Breast epithelium (tissue), 4 donors: ENCODE measurements at places on chromosomes 3 and 15.

GRCh38 chr3:112958811-112959560 is 15.9 kb downstream of the CD200R1 start:
- H3K27me3 ChIP-seq: no peaks in the 10 kb centered on the region
- no peak overlapping the region for H3K4me3 ChIP-seq
- H3K36me3 ChIP-seq: no peaks in the 10 kb centered on the region
- no peak overlapping the region for H3K27ac ChIP-seq
- H3K4me1 ChIP-seq: no peaks in the 10 kb centered on the region

- H3K4me3 ChIP-seq: no peak overlapping the region
- no peaks in the 10 kb centered on the region for H3K36me3 ChIP-seq
- H3K4me1 ChIP-seq: no peaks in the 10 kb centered on the region
Measured at GRCh38 chr3:68088216-68088615, 433.8 kb upstream of the SUCLG2 start.

- H3K4me3 ChIP-seq: no peak overlapping the region
- peak; percentile 15 for DNase-seq
- no peaks in the 10 kb centered on the region for H3K36me3 ChIP-seq
- no peak overlapping the region for H3K27ac ChIP-seq
- no peaks in the 10 kb centered on the region for H3K27me3 ChIP-seq
- no peaks in the 10 kb centered on the region for H3K4me1 ChIP-seq
Measured at GRCh38 chr15:31295658-31296057, 31.0 kb upstream of the KLF13 start.

- DNase-seq: no peak
- H3K36me3 ChIP-seq: no peaks in the 10 kb centered on the region
- H3K27me3 ChIP-seq: no peaks in the 10 kb centered on the region
- H3K4me3 ChIP-seq: no peak overlapping the region
- H3K27ac ChIP-seq: no peak overlapping the region
- no peaks in the 10 kb centered on the region for H3K4me1 ChIP-seq
Measured at GRCh38 chr3:46209053-46209452, 940 bp upstream of the CCR1 start.

GRCh38 chr3:122265957-122266356 is 59.1 kb upstream of the CSTA start:
- no peaks in the 10 kb centered on the region for H3K4me1 ChIP-seq
- no peak overlapping the region for H3K27ac ChIP-seq
- H3K36me3 ChIP-seq: no peaks in the 10 kb centered on the region
